Sigmoid colon (tissue), 7 donors: ENCODE measurements at places on chromosomes 6 and 20. TPM values are rescaled to one million over a fixed set of nuclear protein-coding genes. Genes with fewer than 3 reads are reported as not detected.

DNA sequence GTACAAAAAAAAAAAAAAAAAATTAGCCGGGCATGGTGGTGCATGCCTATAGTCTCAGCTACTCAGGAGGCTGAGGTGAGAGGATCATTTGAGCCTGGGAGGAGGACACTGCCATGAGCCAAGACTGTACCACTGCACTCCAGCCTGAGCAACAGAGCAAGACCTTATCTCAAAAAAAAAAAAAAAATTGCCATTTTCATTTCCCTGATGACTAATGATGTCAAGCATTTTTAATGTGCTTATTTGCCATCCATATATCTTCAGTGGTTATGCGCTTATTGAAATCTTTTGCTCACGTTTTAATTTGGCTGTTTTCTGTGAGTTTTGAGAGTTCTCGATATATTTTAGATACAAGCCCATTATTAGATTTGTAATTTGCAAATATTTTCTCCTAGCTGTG, 46.7 kb downstream of the PFDN4 start:
- no peak for DNase-seq

The CDH22 gene
- total RNA-seq, result not detected

- no peak for DNase-seq
These were observed 790.9 kb downstream of the TFAP2A start for GRCh38 chr6:9623985-9624384.

DNA sequence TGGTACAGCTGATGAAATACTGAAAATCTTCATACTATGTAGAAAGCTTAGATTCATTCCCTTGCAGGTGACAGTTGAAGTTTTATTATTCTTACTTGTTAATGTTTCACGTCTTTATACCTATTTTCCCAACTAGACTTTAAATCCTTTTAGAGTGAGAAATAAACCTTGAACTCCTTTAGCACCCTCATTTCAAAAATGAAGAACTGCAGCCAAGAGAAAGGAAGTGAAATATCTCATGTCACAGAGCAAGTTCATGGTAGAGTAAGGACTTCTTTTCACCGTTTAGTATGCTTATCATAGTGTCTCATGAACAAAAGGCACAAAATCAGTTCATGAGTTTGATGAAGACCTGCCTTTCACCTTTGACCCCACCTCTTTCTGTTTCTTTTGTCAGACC, 38.5 kb downstream of the ORC3 start:
- no peak for DNase-seq

The EYS gene
- total RNA-seq, result not detected

DNA sequence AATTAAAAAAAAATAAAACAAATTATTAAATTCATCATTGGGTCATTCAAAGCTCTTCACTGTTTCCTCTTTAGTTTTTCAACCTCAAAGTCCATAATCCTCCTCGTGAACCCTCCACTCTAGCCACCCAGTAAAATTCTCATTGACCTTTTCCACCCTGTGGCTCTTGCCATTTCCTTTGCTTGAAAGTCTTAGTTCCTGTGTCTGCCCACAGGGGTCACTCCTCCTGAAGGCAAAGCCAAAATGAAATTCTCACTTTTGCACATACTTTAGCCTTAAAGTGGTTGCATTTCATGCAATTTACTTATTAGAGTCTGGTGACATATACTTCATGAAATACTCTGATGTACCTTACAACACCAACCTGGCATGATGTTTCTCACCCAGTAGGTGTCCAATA, 263.7 kb downstream of the BMP2 start:
- no peak for DNase-seq

The NKX2-4 gene
- total RNA-seq, result not detected

DNA sequence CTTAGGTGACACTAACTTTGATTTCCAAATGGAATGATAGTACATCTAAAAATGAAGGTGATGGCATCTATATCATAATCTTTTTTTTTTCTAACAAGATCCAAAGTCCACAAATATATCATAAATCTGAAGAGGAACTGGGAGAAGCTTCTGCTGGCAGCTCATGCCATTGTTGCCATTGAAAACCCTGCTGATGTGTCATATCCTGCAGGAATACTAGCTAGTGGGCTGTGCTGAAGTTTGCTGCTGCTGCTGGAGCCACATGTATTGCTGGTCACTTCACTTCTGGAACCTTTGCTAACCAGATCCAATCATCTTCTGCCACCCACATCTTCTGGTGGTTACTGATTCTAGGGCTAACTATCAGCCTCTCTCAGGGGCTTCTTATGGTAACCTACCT, 27.4 kb upstream of the KHDC1 start:
- no peak for DNase-seq

- no peak for DNase-seq
These were observed 205.0 kb upstream of the EPHA7 start for GRCh38 chr6:93624408-93624807.

DNA sequence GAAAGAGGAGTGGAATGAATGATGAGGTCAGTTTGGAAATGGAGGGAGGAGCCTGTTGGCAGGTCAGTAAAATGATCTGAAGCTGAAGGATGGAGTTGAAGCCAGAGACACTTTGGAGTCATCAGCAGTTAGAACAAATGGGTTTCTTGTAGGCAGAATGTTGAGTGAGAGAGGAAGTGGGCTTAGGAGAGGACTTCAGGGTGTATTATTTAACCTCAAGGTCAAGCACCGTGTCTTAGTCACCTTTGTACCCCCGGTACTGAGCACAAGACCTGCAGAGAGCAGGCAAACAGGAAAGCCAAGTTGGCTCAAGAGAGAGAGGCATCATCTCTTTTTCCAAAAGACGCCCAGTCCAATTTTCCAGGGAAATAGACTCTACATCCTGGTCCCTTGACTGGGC, 23.3 kb downstream of the C20orf173 start:
- no peak for DNase-seq
